Osteoblast (primary cell): ENCODE measurements at places on chromosomes 13 and 19. TPM values are rescaled to one million over a fixed set of nuclear protein-coding genes. Genes with fewer than 3 reads are reported as not detected.
A peak's percentile ranks its signal among the peaks of the same experiment; 100 is the strongest.

The ERICH4 gene
- total RNA-seq: not detected in 2 replicates

The VSTM1 gene
- total RNA-seq: not detected in 2 replicates

The FCHO1 gene
- 0.72 TPM in 1 of 2 replicates, not detected in the other for total RNA-seq

The POLR1G gene
- 10.5 and 10.6 TPM in 2 replicates for total RNA-seq

The CGB1 gene
- total RNA-seq: 0.29 TPM in 1 of 2 replicates, not detected in the other

The SDHAF1 gene
- 15.3 and 21.0 TPM in 2 replicates for total RNA-seq

GRCh38 chr19:45140533-45140932, 20.2 kb downstream of the NKPD1 start:
- no peaks in the 10 kb centered on the region for H3K27me3 ChIP-seq
- peaks cover 12% of the 10 kb centered on the region for H3K36me3 ChIP-seq

DNA sequence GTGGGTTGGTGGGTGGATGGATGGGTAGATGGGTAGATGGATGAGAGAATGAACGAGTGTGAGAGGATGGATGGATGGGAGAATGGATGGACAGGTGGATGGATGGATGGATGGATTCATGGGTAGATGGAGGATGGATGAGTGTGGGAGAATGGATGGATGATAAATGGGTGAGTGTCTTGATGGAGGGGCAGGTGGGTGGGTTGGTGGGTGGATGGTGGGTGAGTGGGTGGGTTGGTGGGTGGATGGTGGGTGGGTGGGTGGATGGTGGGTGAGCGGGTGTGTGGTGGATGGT, 35.4 kb upstream of the ONECUT3 start:
- H3K27me3 ChIP-seq: peaks cover 18% of the 10 kb centered on the region
- H3K4me1 ChIP-seq: no peaks in the 10 kb centered on the region
- no peak overlapping the region for H3K27ac ChIP-seq
- no peaks in the 10 kb centered on the region for H3K36me3 ChIP-seq

DNA sequence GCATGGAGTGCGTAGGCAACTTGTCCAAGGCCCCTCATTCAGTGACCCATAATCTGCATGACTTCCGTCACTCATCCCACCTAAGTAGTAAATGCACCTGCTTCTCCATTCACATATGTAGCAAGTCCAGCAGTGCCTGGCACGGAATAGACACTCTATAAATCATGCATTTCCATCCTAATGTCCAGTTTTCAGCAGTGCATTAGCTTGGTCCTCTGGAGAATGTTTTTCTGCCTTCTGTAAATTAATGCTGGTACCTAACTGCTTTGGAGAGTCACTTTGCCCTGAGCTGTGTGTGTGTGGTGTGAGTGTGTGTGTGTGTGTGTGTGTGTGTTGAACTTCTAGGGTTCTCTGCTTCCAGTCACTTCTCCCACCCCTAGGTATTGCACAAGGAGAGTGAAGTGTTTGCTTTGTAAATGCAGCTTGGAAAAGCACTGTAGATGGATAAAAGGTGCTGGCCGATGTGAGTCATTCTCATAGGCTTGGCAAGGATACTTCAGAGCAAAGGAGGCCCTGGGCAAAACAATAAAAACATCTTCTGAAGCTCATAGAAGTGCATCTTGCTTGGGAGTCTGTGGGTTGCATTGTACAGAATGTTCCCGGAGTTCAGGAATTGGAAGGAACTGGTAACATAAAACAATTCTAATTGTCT, 181.8 kb downstream of the KATNAL1 start:
- H3K27ac ChIP-seq: no peak overlapping the region
- no peaks in the 10 kb centered on the region for H3K36me3 ChIP-seq
- no peaks in the 10 kb centered on the region for H3K27me3 ChIP-seq
- DNase-seq: no peak
- no peak overlapping the region for H3K4me3 ChIP-seq

DNA sequence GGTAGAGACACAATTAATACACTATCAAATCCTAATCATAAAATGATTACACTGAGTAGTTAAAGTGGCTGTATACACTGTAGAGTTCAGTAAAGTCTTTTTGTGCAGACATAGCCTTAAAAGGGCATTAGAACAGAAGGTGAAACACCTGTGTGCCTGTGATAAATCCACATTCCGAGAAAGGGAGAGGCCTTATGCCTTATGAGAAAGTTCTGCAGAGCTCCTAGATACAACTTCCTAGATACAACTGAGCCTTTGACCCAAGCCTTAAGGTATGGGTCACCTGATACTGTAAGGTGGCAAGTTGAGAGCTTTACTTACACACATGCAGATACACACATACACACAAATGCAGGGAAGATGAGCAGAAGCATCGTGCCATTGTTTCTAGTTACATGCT, 6.3 kb downstream of the SERP2 start:
- H3K36me3 ChIP-seq: no peaks in the 10 kb centered on the region
- H3K4me3 ChIP-seq: no peak overlapping the region
- H3K27me3 ChIP-seq: no peaks in the 10 kb centered on the region

GRCh38 chr13:63279136-63279535, 1863.5 kb upstream of the PCDH20 start:
- H3K27me3 ChIP-seq: no peaks in the 10 kb centered on the region
- DNase-seq: no peak
- no peak overlapping the region for H3K4me3 ChIP-seq
- no peaks in the 10 kb centered on the region for H3K36me3 ChIP-seq
- H3K27ac ChIP-seq: no peak overlapping the region
- no peaks in the 10 kb centered on the region for H3K4me1 ChIP-seq

- no peaks in the 10 kb centered on the region for H3K4me1 ChIP-seq
- H3K27ac ChIP-seq: no peak overlapping the region
- no peak overlapping the region for H3K4me3 ChIP-seq
- H3K27me3 ChIP-seq: no peaks in the 10 kb centered on the region
- DNase-seq: no peak
Observed at GRCh38 chr13:31322026-31322425, 122.3 kb downstream of the B3GLCT start.

DNA sequence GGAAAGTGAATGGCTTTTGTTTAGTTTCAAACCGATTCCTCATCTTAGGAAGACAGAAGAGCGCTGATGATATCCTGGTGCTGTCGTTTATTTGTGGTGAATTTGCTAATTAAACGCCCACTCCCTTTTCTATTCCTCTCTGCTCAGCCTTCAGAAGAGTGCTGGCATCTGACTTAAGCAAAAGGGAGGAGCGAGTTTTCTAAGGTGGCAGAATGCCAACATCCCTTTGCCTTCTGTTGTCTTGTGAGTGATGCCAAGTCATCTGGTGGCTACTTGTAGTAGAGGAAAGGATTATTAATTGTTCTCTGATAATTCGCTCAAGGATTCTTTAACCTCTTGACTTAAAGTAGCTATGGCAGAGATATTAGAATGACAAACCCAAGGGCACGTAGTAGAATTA, 68.1 kb downstream of the ERCC5 start:
- no peak overlapping the region for H3K4me3 ChIP-seq
- no peaks in the 10 kb centered on the region for H3K4me1 ChIP-seq
- H3K27me3 ChIP-seq: no peaks in the 10 kb centered on the region
- no peaks in the 10 kb centered on the region for H3K36me3 ChIP-seq
- H3K27ac ChIP-seq: no peak overlapping the region

DNA sequence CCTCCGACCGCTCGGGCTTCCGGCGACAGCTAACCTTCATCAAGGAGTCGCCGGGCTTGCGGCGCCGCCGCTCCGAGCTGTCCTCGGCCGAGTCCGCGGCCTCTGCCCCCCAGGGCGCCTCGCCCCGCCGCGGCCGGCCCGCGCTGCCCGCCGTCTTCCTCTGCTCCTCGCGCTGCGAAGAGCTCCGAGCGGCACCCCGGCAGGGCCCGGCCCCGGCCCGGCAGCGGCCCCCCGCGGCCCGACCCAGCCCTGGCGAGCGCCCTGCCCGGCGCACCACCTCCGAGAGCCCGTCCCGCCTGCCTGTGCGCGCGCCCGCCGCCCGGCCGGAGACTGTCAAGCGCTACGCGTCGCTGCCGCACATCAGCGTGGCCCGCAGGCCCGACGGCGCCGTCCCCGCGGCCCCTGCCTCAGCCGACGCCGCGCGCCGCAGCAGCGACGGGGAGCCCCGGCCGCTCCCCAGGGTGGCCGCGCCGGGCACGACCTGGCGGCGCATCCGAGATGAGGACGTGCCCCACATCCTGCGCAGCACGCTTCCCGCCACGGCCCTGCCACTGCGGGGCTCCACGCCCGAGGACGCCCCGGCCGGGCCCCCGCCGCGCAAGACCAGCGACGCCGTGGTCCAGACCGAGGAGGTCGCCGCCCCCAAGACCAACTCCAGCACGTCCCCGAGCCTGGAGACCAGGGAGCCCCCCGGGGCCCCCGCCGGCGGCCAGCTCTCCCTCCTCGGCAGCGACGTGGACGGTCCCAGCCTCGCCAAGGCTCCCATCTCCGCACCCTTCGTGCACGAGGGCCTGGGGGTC, 9.6 kb downstream of the C19orf25 start:
- peak; percentile 94 for DNase-seq
- no peaks in the 10 kb centered on the region for H3K36me3 ChIP-seq
- H3K4me3 ChIP-seq: no peak overlapping the region
- H3K27me3 ChIP-seq: peaks cover 68% of the 10 kb centered on the region
- H3K4me1 ChIP-seq: no peaks in the 10 kb centered on the region

GRCh38 chr13:78029901-78030300, 111.3 kb upstream of the EDNRB start:
- H3K27ac ChIP-seq: no peak overlapping the region
- no peaks in the 10 kb centered on the region for H3K4me1 ChIP-seq
- DNase-seq: no peak
- H3K27me3 ChIP-seq: no peaks in the 10 kb centered on the region
- no peaks in the 10 kb centered on the region for H3K36me3 ChIP-seq

DNA sequence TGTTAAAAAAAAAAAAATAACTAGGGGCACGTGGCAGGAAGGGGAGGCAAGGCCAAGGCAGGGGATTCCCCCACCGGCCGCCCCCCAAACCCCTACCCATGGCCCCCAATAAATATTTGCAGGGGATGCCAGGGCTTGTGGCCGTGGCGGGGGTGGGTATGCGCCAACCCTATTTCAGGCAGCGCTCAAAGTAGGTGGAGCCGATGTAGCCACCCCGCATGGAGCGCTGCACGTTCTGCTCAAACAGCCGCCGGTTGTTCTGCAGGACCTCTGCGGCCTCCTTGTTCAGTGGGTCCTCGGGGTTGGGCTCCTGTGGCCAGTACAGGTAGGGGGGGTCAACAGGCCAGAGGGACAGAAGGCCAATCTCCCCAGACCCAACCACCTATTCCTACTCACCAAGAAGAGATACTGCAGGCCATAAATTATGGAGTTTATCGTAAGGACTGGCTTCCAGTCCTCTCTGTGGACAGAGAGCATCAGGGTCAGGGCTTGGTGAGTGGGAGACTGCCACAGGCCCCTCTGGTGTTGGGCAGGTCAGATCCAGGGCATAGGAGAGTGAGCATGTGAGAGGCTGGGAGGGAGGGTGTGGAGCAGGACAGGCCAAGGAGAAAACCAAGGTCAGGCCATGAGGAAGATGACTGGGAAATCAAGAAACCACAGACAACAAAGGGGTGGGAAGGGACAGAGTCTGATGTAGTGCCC, 1.2 kb upstream of the CHMP2A start:
- H3K27ac ChIP-seq: peak overlapping the region; percentile 83
- H3K36me3 ChIP-seq: peaks cover 36% of the 10 kb centered on the region
- no peaks in the 10 kb centered on the region for H3K27me3 ChIP-seq
- DNase-seq: peak; percentile 65
- peak overlapping the region; percentile 87 for H3K4me3 ChIP-seq
- H3K4me1 ChIP-seq: peaks cover 37% of the 10 kb centered on the region

GRCh38 chr19:13707915-13708314, 56.4 kb upstream of the MRI1 start:
- H3K36me3 ChIP-seq: no peaks in the 10 kb centered on the region
- DNase-seq: peak; percentile 17
- H3K27ac ChIP-seq: no peak overlapping the region
- no peak overlapping the region for H3K4me3 ChIP-seq
- H3K27me3 ChIP-seq: no peaks in the 10 kb centered on the region

- H3K36me3 ChIP-seq: no peaks in the 10 kb centered on the region
- DNase-seq: no peak
- no peak overlapping the region for H3K4me3 ChIP-seq
- H3K27me3 ChIP-seq: no peaks in the 10 kb centered on the region
Observed at GRCh38 chr13:78437781-78438180, 165.6 kb downstream of the POU4F1 start.

DNA sequence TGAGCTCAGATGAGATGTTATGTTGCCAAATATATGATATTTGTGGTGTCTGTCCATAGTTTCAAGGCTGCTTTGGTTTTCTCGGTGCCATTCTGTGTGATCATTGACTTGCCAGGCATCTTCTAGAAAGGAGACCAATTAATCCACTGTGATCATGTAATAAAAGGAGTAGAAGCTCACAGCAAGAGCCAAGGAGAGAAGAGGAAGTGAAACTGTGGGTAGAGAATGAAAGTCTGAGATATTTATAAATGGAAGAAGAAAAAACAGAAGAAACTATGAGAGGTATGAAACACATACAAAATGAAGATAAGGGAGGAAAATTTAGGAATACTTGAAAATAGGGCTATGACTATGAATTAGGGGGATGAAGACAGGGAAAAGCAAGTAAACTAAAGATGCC, 11.1 kb upstream of the ZNF613 start:
- no peak for DNase-seq
- H3K27ac ChIP-seq: no peak overlapping the region
- H3K4me3 ChIP-seq: no peak overlapping the region
- no peaks in the 10 kb centered on the region for H3K4me1 ChIP-seq

GRCh38 chr13:95509521-95510310, 42.8 kb upstream of the CLDN10 start:
- H3K4me1 ChIP-seq: peaks cover 15% of the 10 kb centered on the region
- peaks cover 33% of the 10 kb centered on the region for H3K27me3 ChIP-seq
- H3K36me3 ChIP-seq: no peaks in the 10 kb centered on the region
- H3K4me3 ChIP-seq: peak overlapping the region; percentile 42
- H3K27ac ChIP-seq: peak overlapping the region; percentile 36

DNA sequence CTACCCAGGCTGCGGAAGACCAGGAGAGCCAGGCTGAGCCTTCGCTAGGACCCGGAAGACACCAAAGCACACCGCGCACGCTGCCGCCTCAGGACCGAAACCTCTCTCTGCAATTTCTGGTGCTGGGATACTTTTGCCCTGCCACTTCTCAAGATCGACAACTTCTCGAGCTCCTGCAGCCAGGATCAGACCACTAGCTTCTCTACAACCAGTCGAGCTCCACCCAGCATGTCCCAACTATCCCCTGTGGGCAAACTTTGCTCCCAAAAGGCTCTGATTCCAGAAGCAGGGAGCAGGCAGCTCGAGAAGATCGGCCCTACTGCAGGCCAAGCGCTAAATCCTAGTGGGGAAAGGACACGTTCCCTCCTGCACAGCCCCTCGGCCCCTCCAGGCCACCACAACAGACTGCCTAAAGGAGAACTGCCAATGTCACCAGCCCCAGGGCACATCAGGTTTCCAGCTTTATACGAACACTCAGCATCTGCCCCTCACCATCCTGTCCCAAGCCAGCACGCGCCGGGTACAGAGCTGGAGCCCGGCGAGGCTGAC, 979 bp downstream of the AKAP8 start:
- H3K36me3 ChIP-seq: peaks cover 4% of the 10 kb centered on the region
- peak overlapping the region; percentile 99 for H3K27ac ChIP-seq
- H3K27me3 ChIP-seq: no peaks in the 10 kb centered on the region
